ENCODE measurements at places on chromosomes 5 and 9.

- H3K4me3 ChIP-seq: no peak overlapping the region
- no peak for DNase-seq
- H3K4me1 ChIP-seq: no peaks in the 10 kb centered on the region
- H3K27ac ChIP-seq: no peak overlapping the region
Measured at GRCh38 chr5:138498376-138498775, 33.1 kb downstream of the EGR1 start.

- H3K36me3 ChIP-seq: no peaks in the 10 kb centered on the region
- no peak overlapping the region for H3K4me3 ChIP-seq
- no peak overlapping the region for H3K27ac ChIP-seq
Measured at GRCh38 chr9:98391406-98391805, 136.0 kb upstream of the TBC1D2 start.

GRCh38 chr9:131731644-131732043 lies 8.2 kb downstream of the RAPGEF1 start:
- no peaks in the 10 kb centered on the region for H3K27me3 ChIP-seq
- H3K4me3 ChIP-seq: peak overlapping the region; percentile 31
- peaks cover 80% of the 10 kb centered on the region for H3K4me1 ChIP-seq
- no peak for DNase-seq
- H3K36me3 ChIP-seq: no peaks in the 10 kb centered on the region

DNA sequence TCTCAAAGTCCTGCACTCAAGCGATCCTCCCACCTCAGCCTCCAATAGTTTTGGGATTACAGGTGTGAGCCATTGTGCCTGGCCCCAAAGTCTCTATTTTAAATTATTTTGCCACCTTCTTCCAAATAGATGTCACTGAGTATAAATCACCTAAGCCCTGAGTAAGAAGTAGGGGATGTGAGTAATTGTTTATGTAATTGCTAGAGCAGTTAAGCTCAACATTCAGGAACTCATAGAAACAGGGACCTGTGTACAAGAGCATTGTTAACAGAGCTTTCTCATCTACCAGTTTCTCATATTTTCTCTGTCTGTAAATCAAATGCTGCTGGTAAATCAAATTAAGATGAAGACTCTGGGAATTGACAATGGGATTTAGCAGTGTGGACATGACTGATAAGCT lies 26.3 kb downstream of the CDK7 start:
- H3K36me3 ChIP-seq: peaks cover 3% of the 10 kb centered on the region
- no peaks in the 10 kb centered on the region for H3K4me1 ChIP-seq
- no peaks in the 10 kb centered on the region for H3K27me3 ChIP-seq
- H3K4me3 ChIP-seq: no peak overlapping the region
- H3K27ac ChIP-seq: no peak overlapping the region

DNA sequence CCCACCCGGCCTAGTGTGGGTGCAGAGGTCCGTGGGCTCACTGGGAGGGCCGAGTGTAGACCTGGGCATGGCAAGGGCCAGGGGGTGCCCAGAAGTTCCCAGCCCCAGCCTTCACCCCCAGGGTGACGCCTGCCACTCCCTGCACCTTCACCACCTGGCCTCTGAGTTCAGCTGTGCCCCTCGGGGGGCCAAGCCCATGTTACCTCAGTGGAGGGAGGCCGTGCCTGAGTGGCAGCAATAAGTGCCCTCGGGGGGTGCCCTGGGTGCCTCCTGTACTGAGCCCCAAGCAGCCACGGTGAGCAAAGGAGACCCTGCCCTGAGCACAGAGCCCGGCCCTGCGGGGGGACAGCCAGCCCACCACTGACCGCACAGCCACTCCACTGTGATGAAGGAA lies 10.3 kb upstream of the FCN2 start:
- H3K36me3 ChIP-seq: no peaks in the 10 kb centered on the region
- no peak for DNase-seq
- H3K4me3 ChIP-seq: no peak overlapping the region
- no peaks in the 10 kb centered on the region for H3K4me1 ChIP-seq

Data from naive thymus-derived CD4-positive, alpha-beta T cell (primary cell).